Daoy (cell line): ENCODE measurements at places on chromosomes 16 and 17. TPM values are rescaled to one million over a fixed set of nuclear protein-coding genes. Genes with fewer than 3 reads are reported as not detected.

DNA sequence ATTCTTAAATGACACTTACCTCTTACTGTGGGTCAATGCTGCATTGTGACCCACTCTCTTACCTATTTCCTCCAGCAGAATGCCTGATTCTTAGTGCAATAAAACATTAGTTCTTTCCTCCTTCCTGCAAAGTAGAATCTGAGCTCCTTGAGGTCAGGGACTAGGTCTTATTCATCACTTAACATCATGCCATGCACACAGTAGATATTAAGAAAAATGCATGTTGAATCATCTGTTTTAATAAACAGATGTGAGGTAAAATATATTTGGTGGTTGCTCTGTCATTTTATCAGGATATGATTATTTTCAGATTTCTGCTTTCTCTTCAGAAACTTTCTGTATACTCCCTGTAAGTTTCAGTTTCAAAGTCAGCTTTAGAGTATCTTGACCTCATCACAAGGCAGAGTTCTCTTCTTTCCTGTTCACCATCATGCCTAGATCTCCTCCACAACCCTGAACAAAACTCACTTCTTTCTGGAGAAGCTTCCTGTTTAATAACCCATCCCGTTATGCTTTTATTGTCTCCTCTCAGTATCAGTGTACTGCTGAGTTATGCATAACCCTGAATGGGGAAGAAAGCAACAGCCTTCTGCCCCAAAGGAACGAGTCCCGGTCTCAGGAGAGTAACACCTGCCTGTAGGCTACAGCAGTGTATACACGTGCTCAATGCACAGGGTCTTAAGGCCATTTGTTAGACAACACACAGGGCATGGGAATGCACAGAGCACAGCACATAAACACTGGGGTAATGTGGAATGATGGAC, 30.3 kb upstream of the SUPT4H1 start:
- no peak for DNase-seq

- DNase-seq: no peak
These were observed 37.9 kb downstream of the NDEL1 start for GRCh38 chr17:8473451-8474192.

GRCh38 chr16:17278988-17279387, 191.8 kb downstream of the XYLT1 start:
- DNase-seq: no peak

- DNase-seq: no peak
These were observed 53.6 kb downstream of the CDH11 start for GRCh38 chr16:65068151-65068740.

DNA sequence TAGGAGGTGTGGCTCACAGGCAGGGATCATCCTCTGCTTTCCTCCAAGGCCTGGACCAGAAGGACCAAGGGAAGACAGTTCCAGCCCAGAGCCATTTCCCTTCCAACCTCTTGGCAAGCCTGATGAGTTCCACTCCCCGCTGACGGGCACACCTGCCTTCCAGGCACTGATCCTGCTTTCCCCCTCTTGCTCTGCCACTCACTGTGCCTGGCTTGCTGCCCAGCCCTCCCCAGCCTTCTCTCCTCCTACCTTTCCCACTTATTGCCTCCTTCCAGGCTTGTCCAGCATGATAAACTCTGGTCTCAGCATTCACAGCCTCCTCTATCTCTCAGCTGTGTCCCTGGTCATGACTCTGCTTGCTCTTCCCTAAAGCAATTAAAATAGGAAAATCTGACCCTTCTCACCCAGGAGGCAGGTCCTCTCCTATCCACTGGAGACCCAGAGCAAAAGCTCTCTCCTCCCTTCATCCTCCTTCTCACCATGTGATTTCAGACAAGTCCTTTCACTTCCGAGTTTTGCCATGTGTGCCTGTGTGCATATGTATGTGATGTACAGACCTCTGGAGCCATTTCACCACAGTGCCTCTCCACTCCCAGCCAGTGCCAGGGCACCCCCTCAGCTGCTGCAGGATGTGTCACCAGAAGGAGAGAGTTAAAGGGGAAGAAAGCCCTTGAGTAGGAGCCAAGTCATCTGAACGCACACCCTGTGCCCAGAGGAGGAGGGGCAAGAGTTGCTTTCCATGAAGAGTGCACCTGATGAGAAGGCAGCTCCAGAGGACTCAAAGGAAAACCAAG, 13.4 kb upstream of the TMEM170A start:
- no peak for DNase-seq

DNA sequence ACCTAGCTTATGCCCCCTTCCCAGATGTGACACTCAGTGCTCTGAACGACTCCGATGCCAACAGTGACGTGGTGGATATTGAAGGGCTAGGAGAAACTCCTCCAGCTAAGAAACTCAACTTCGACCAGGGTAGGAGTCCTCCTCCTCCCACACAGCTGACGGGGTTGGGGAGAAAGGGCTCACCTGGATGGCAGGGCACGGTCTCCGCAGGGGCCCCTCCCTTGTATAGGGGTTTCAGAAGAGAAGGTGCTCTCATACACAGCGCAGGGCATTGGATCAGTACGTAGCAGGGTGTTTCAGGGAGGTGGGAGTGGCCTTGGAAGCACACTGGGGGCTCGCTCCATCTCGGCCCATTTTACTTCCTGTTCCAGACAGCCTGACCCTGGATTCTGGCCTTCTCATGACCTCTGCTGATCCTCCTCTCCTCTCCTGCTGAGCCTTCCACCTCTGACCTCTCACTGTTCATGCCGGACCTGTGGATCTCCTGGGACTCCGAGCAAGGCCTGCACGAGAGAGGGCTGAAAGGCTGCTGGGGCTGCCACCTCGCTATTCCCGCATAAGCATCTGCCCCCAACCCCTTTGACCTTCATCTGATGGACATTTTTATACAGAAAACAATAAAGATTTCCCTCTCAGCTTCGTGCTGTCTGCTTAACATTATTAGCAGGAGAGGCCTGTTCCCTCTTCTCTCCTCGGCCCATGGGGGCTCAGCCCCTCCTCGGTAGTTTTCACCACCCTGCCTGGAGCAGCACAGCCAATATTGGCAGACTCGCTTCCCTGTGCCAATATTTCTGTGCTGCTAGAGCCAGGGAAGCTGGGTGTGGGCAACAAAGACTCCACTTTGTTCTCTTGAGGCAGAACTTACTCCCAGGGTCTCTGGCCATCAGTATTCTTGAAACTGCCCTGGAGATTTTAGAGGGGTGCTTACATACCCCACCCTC, 4.7 kb downstream of the RNASEK start:
- DNase-seq: no peak

GRCh38 chr17:77061669-77062068, 79.1 kb upstream of the SEC14L1 start:
- no peak for DNase-seq

GRCh38 chr17:74455025-74455545, 11.3 kb upstream of the CD300A start:
- DNase-seq: no peak

DNA sequence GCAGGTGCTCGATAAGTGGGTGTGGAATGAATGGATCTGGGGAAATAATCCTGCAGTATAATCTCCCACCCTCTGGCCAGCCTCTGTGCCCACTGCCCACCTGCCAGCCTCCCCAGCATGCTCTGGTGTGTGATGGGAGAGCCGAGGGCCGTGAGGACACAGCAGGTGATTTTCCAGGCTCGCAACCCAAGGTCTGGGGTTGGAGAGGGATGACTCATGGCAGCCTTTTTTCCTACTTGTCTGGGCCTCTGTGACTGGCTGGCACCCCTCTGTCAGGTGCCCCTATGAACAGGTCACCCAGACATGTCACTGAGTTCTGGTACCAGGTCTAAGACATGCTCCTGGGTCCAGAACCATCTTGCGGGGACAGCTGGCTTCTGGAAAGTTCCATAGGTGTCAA, 385.7 kb upstream of the TNRC6C start:
- no peak for DNase-seq

GRCh38 chr17:37737971-37738370, 6.9 kb downstream of the HNF1B start:
- DNase-seq: peak; percentile 29

- no peak for DNase-seq
These were observed 653 bp downstream of the FANCA start for GRCh38 chr16:89815639-89816348.

DNA sequence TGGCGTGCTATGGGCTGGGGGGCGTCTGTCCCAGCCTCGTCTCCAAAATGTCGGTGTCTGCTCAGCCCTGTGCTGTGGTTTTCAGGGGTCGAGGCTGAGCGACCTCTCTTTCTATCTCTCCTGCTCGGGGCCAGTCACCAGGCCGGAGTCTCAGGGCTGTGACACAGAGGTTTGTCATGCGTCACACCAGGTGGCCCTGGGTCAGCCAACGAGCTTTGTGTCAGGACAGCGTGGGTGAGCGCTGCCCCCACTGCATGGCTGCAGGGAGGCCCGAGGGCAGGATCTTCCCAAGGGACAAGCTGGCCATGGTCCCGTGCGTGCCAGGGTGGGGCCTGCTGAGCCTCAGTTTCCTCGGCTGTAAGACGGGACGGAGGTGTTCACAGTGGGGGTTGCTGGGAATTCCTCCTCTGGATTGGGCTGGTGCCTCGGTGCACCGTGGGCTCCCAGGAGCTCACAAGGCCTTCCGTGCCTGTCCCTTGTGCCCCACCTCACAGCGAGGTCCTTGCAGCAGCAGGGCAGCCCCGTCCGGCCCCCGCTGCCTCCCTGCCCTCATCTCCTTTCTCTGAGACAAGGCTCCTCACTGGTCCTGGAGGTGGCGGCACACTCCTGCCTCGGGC, 50.5 kb downstream of the CBFA2T3 start:
- DNase-seq: no peak

- DNase-seq: peak; percentile 44
These were observed 2.3 kb downstream of the CLUH start for GRCh38 chr17:2709183-2709661.

DNA sequence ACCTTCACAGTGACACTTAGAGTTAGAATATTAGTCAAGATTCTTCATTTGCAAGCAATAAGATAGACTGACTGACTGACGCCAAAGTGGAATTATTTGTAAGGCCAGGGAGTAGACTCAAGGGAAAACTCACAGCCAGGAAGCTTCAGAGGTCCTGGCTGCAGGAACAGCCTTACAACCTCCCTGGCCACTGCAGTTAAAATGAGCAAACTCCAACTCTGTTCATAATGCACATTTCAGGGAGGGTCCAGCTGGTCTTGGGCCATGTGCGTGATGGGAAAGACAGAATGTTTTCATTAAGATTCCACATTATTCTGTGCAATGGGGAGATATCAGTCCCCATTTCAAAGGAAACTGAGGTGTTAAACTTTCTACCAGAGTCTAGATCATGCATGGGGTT, 9.9 kb downstream of the CAPNS2 start:
- DNase-seq: no peak

- DNase-seq: no peak
These were observed 131.8 kb upstream of the CACNG3 start for GRCh38 chr16:24124291-24124690.

DNA sequence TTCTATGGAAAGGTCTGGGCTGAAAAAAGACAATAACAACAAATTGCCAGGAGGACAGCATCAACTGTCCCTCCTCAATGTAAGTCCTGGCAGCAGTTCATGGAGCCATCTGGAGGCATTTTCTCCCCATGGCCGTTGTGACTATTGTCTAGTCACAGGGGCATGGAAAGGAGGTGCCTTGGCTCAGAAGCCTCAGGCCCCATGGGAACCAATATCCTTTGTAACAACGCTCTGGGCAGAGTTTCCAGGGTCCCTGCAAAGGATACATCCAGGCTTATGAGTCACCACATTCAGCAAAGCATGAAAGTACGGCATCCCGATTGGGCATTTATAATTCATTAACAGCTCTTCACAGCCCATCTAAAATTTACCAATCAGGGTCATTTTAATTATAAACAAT, 85.2 kb downstream of the GLG1 start:
- peak; percentile 27 for DNase-seq

GRCh38 chr16:66064801-66065530, 301.5 kb upstream of the CDH5 start:
- no peak for DNase-seq

DNA sequence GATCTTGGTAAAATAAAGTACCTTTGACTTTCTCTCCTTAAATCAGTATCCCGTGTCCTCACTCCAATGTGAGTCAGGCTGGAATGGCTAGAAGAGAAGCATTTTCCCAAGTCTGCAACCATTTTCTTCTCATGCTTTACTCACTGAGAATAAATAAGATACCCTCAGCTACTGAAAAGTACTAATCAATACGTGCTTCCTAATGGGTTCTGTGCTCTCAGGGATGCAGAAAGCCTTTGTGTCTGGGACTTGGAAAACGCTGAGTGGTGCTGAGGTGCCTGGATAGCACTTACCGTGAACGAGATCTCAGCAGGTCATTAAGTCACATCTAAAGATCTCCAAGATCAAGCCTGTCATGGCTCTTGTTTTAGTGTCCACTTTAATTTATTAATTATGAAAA, 672.3 kb upstream of the C16orf82 start:
- no peak for DNase-seq

GRCh38 chr17:7307686-7308624, 527 bp downstream of the EIF5A start:
- peak; percentile 53 for DNase-seq

- DNase-seq: peak; percentile 44
These were observed 48.0 kb upstream of the ZFHX3 start for GRCh38 chr16:73095885-73096421.

The SOST gene
- total RNA-seq: 0.29 TPM in 1 of 2 replicates, not detected in the other

The CNGB1 gene
- total RNA-seq: under 0.01 TPM in 1 of 2 replicates, not detected in the other

The MRC2 gene
- 66.2 and 86.4 TPM in 2 replicates for total RNA-seq

The USP6 gene
- not detected in 2 replicates for total RNA-seq

The TBC1D28 gene
- not detected in 2 replicates for total RNA-seq

The GJD3 gene
- total RNA-seq: not detected in 2 replicates

The PRAC2 gene
- total RNA-seq: not detected in 2 replicates
